Right atrium auricular region (tissue), 2 donors: ENCODE measurements at places on chromosomes 13 and 19. TPM values are rescaled to one million over a fixed set of nuclear protein-coding genes. Genes with fewer than 3 reads are reported as not detected.

The PODNL1 gene
- 1.1 TPM for total RNA-seq

- H3K4me1 ChIP-seq: no peaks in the 10 kb centered on the region
- no peaks in the 10 kb centered on the region for H3K36me3 ChIP-seq
- H3K27ac ChIP-seq: no peak overlapping the region
- H3K4me3 ChIP-seq: no peak overlapping the region
- H3K27me3 ChIP-seq: no peaks in the 10 kb centered on the region
These were observed 19.5 kb upstream of the IFT88 start for GRCh38 chr13:20547479-20547908.

The CEACAM4 gene
- total RNA-seq: 0.67 TPM

The METTL21C gene
- not detected for total RNA-seq

GRCh38 chr13:20185366-20186056 is 7.2 kb downstream of the GJB2 start:
- no peak for DNase-seq
- no peak overlapping the region for H3K27ac ChIP-seq
- H3K4me3 ChIP-seq: no peak overlapping the region
- H3K4me1 ChIP-seq: no peaks in the 10 kb centered on the region

GRCh38 chr13:26562512-26562890 is 5.0 kb downstream of the WASF3 start:
- no peaks in the 10 kb centered on the region for H3K36me3 ChIP-seq
- H3K27me3 ChIP-seq: no peaks in the 10 kb centered on the region
- H3K4me1 ChIP-seq: no peaks in the 10 kb centered on the region
- no peak for DNase-seq

- H3K27me3 ChIP-seq: no peaks in the 10 kb centered on the region
- no peak for DNase-seq
- no peaks in the 10 kb centered on the region for H3K36me3 ChIP-seq
- no peak overlapping the region for H3K27ac ChIP-seq
- H3K4me1 ChIP-seq: no peaks in the 10 kb centered on the region
These were observed 590.8 kb downstream of the LMO7 start for GRCh38 chr13:76226941-76227340.

DNA sequence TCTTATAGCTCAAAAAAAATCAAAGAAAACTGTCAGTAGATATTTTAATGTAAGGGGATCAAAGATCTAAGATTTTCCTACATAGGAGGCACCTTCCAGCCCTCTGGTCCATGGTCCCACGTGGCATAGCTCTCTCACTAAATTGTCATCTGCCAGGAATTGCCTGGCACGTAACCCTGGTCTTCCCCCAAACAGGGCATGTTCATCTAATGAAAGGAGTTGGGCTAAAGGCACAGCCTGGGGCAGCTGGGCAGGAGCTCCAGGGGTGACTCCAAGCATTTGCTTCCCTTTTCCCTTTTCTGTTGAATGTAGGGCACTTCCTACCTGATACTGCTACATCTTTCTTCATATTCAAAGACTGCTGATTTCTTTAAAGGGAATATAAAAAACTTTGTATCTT is 148.7 kb downstream of the COL4A1 start:
- no peak overlapping the region for H3K4me3 ChIP-seq
- no peaks in the 10 kb centered on the region for H3K27me3 ChIP-seq
- H3K36me3 ChIP-seq: peaks cover 97% of the 10 kb centered on the region
- DNase-seq: peak; percentile 52
- no peaks in the 10 kb centered on the region for H3K4me1 ChIP-seq
- peak overlapping the region; percentile 18 for H3K27ac ChIP-seq

GRCh38 chr13:23473221-23473620 is 39.7 kb upstream of the SACS start:
- no peaks in the 10 kb centered on the region for H3K27me3 ChIP-seq
- DNase-seq: no peak
- no peaks in the 10 kb centered on the region for H3K36me3 ChIP-seq
- H3K4me1 ChIP-seq: no peaks in the 10 kb centered on the region

- H3K27me3 ChIP-seq: no peaks in the 10 kb centered on the region
- no peaks in the 10 kb centered on the region for H3K36me3 ChIP-seq
These were observed 11.5 kb downstream of the DNM2 start for GRCh38 chr19:10729411-10729810.

DNA sequence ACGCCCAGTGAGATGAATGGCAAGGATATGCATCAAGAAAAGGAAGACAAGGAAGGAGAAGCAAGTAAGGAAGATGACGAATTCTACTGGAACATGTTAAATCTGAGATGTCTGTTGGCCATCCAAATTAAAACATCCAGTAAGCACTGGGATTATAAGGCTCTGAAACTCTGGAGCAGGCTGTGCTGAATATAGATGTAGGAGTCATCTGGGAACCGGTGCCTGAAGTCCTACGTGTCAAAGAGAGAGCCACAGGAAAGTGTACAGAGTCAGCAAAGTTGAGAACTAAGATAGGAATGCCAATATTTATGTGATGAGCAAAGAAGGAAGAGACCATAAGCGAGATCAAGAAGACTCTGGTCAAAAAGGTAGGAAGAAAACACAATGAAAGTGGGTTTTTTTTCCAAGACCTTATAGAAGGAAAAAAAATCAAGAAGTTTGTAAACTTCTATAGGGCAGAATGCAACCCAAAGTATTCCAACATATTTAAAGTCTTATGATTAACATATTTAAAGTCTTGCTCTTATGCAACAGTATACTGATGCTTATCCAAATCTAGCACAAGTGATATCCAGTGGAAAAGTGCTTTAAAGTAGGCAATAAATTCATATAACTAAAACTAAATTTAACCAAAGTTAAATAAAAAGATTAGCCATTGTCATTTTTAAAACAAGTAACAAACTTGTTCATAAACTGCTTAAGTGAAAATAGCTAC is 51.2 kb upstream of the EEF1AKMT1 start:
- H3K4me3 ChIP-seq: no peak overlapping the region
- no peak for DNase-seq
- H3K36me3 ChIP-seq: peaks cover 4% of the 10 kb centered on the region
- no peaks in the 10 kb centered on the region for H3K4me1 ChIP-seq
- H3K27ac ChIP-seq: no peak overlapping the region

DNA sequence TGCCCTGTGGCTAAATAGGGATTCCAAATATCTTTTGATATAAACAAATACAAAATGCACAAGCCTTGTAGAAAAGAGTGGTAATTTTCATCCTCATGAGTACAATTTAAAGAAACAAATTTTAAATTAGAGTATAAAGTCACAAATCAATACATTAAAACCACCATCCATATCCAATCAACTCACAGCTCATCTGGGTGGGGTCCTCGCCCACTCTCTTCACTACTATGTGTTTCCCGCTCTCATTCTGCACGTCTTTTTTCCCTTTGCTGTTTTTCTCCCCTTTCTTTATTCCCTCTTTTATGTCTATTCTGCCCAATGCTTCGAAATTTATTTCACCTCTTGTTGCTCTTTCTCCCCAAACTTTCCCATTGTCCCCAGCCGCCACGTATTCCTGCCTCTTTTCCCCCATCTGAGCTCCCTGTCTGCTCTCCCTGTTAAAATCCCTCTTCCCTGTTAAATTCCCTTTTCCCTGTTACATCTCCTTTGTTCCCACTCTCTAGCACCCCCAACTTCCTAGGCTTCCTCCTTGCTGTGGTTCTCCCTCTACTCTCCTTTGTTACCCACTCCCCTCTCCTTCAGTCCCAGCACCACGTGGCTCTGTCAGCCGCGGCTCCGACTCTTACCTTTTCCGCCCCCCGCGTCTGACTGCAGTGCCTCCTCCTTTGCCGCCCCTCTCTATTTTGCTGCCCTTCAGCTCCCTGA is 1.3 kb downstream of the ZNF616 start:
- no peaks in the 10 kb centered on the region for H3K4me1 ChIP-seq
- no peaks in the 10 kb centered on the region for H3K27me3 ChIP-seq
- DNase-seq: no peak
- peak overlapping the region; percentile 90 for H3K27ac ChIP-seq
- no peaks in the 10 kb centered on the region for H3K36me3 ChIP-seq

GRCh38 chr13:75341028-75341427 is 140.9 kb downstream of the TBC1D4 start:
- peaks cover 8% of the 10 kb centered on the region for H3K36me3 ChIP-seq
- H3K4me1 ChIP-seq: no peaks in the 10 kb centered on the region
- H3K27ac ChIP-seq: no peak overlapping the region
- H3K4me3 ChIP-seq: no peak overlapping the region
- DNase-seq: no peak

- H3K4me3 ChIP-seq: no peak overlapping the region
- H3K4me1 ChIP-seq: peaks cover 13% of the 10 kb centered on the region
- H3K36me3 ChIP-seq: no peaks in the 10 kb centered on the region
- no peak for DNase-seq
These were observed 98.8 kb downstream of the CRYL1 start for GRCh38 chr13:20426766-20427448.

DNA sequence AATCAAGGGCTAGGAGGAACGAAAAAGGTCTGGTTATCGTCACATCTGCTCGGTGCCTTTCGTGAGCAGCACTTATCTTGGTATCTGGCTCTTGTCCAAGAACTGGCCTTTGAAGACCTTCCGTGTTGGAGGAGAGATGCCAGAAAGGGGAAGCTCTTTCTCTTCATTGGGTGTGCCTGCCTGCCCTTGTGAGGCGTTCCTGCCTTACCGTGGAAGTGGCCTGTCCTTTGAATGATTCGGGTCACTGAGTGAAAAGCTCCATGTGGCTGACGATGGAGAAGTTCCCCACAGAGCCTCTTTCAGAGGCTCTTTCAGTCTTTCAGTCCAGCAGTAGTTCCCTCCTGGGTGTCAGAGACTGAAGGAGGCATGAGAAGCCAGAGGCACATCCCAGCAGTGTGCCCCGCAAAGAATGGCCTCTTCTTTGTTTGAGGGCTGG is 121.5 kb upstream of the SLC10A2 start:
- no peaks in the 10 kb centered on the region for H3K36me3 ChIP-seq
- H3K4me1 ChIP-seq: no peaks in the 10 kb centered on the region
- no peak overlapping the region for H3K4me3 ChIP-seq
- DNase-seq: no peak
- H3K27me3 ChIP-seq: no peaks in the 10 kb centered on the region

DNA sequence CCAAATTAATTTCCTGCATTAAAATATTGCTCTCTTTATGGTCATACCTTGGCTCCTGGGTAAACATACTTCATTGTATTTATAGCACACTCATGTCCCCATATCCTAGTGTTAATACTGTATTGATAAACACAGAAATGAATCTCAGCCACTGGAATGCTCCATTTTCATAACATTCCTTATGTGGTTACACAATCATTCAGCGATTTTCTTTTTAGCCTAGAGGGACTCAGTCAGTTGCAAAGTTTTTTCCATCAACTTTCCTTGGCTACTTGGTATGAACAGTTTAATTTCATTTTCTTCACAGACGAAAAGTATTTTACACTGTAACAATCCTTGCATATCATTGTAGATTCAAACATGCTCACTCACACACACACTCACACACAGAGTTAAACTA is 471.5 kb downstream of the FGF14 start:
- no peaks in the 10 kb centered on the region for H3K4me1 ChIP-seq
- no peak for DNase-seq
- no peak overlapping the region for H3K4me3 ChIP-seq
- no peaks in the 10 kb centered on the region for H3K36me3 ChIP-seq
- H3K27ac ChIP-seq: no peak overlapping the region

DNA sequence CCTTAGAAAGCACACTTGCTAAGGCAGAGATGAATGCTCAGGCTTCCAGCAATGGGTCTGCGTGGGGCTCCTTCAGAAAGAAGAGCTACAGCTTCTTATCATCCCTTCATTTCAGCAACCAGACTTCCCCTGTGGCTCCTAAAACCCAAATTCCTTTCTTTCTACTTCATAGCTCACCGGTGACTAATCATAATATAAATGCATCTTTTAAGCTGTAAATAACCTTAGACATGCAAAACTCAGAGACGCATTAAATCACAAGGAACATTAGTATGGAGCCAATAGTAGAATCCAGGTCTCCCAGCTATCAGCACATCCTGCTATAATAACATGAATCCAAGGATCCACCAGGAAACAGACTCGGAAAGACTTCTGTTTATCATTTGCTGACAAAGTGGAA is 375.6 kb downstream of the COG6 start:
- H3K4me1 ChIP-seq: no peaks in the 10 kb centered on the region
- H3K27me3 ChIP-seq: no peaks in the 10 kb centered on the region
- no peak overlapping the region for H3K4me3 ChIP-seq
- DNase-seq: no peak

- no peaks in the 10 kb centered on the region for H3K4me1 ChIP-seq
- H3K36me3 ChIP-seq: no peaks in the 10 kb centered on the region
- H3K4me3 ChIP-seq: no peak overlapping the region
These were observed 139.2 kb downstream of the PCDH20 start for GRCh38 chr13:61276401-61276800.

GRCh38 chr13:77896977-77897376 is 21.7 kb downstream of the EDNRB start:
- no peak for DNase-seq
- no peaks in the 10 kb centered on the region for H3K36me3 ChIP-seq
- no peak overlapping the region for H3K4me3 ChIP-seq
- peak overlapping the region; percentile 77 for H3K27ac ChIP-seq
- peaks cover 29% of the 10 kb centered on the region for H3K4me1 ChIP-seq

DNA sequence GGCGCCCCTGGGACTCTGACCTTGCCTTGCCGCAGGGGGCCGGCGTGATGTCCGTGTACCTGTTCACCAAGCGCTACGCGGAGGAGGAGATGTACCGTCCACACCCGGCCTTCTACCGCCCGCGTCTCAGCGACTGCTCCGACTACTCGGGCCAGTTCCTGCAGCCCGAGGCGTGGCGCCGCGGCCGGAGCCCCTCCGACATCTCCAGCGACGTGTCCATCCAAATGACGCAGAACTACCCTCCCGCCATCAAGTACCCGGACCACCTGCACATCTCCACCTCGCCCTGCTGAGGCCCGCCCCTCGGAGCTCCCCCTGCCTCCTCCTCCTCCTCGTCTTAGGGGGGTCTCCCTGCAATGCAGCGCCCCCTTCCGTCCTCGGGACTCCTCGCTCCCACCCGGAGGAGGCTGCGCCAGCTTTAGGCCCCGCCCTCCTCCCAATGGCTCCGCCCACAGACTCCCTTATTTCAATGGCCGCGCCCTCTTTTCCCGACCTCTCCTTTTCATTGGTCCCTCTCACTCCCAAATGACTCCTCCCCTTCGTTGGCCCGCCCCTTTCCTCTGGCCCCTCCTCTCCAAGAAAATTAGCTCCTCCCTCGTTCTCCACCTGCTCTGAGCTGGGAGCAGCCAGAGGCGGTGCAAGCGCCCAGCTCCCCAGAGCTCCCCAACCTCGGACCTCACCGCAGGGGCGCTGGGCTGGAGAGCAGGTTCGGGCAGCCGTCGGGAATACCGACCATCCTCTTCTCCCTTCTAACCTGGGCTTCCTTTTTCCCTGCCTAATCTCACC is 20.5 kb upstream of the CACNG8 start:
- H3K27ac ChIP-seq: no peak overlapping the region
- H3K27me3 ChIP-seq: peaks cover 12% of the 10 kb centered on the region
- no peaks in the 10 kb centered on the region for H3K36me3 ChIP-seq
- no peak overlapping the region for H3K4me3 ChIP-seq
- no peak for DNase-seq

The YJEFN3 gene
- 1.5 TPM for total RNA-seq
